ENCODE measurements at places on chromosomes 3 and 15.

GRCh38 chr3:182364723-182365650, 428.3 kb upstream of the ATP11B start:
- DNase-seq: no peak

DNA sequence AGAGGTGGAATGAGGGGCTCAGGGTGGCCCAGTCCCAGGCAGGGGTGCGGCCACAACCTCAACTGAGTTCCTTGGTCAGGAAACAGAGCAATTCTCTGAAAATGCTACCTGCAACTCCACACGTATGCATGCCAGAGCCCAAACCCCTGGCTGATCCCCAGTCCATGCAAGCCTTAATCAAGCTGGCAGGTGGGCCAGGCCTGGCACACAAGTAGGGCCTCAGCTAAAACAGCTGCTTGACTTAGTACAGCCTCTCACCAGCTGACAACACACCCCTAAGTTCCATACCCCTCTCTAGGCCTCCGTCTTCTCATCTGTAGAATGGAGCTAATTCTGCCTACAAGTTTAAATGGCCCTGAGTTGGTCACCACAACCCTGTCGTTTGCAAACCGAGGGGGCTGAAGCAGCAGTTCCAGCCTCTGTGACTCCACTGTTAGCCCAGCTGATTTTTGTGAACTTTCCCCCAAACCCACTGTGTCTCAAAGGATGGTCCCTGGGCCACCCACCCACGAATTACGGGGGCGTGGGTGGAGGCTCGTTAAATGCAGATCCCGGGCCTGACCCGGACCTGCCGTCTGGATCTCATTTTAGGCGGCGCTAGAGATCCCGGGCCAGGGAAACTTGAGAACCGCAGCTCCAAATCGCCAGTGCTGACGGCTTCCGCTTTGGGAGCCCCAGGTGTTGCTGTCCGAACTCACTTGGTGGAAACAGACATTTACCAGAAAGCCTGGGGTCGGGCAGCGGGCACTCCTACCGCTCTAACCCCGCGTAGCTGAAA, 927 bp downstream of the CHDH start:
- no peak for DNase-seq

GRCh38 chr3:187798126-187798525, 52.9 kb upstream of the BCL6 start:
- DNase-seq: no peak

- DNase-seq: no peak
These were observed 89.1 kb downstream of the LIPC start for GRCh38 chr15:58520936-58521292.

- no peak for DNase-seq
These were observed 1.0 kb upstream of the IGF2BP2 start for GRCh38 chr3:185825639-185826481.

- DNase-seq: no peak
These were observed 95.8 kb upstream of the UBE2E1 start for GRCh38 chr3:23709987-23710386.

DNA sequence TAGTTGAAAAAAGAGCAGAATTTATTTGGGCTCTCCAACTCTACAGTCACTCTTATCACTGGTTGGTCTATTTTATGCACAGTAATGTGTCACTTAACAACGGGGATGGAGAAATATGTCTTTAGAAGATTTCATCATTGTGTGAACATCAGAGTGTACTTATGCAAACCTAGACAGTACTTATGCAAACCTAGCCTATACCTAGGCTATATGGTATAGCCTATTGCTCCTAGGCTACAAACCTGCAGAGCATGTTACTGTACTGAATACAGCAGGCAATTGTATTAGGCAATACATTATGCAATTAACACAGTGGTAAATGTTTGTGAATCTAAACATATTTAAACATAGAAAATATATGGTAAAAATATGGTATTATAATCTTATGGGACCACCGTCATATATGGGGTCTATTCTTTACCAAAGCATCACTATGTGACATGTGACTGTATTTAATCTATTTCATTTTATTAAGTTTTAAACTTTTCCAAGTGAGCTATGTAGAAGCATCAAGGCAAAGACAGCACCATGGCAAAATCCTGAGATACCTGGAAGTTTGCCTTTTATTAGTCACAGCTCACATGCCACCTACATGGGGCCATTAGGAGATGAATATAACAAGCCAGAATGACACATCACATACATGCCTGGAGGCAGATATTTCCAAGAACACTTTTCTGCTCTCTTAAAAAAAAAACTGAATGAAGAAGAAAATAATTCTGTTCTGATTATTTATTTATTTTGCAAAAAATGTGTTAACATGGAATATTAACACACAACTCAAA, 537.4 kb downstream of the TUSC7 start:
- no peak for DNase-seq

DNA sequence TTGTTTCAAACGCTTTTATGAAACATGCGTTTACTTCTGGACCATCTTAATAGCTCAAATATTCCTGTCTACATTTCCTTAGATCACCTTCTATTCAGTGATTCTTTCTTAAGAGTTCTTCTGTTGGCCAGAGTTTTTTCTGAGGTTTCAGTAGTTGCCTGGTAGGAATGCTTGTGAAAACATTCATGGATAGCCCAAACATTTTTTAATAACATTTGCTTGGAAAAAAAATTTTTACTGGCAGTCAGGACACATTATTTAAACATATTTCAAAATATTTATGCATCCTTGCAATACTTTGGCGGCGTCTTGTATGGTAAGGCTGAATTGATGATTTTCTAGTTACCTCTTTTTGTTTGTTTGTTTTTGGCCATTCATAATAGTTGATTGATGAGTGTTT, 47.4 kb upstream of the ZBTB20 start:
- DNase-seq: peak; percentile 14

DNA sequence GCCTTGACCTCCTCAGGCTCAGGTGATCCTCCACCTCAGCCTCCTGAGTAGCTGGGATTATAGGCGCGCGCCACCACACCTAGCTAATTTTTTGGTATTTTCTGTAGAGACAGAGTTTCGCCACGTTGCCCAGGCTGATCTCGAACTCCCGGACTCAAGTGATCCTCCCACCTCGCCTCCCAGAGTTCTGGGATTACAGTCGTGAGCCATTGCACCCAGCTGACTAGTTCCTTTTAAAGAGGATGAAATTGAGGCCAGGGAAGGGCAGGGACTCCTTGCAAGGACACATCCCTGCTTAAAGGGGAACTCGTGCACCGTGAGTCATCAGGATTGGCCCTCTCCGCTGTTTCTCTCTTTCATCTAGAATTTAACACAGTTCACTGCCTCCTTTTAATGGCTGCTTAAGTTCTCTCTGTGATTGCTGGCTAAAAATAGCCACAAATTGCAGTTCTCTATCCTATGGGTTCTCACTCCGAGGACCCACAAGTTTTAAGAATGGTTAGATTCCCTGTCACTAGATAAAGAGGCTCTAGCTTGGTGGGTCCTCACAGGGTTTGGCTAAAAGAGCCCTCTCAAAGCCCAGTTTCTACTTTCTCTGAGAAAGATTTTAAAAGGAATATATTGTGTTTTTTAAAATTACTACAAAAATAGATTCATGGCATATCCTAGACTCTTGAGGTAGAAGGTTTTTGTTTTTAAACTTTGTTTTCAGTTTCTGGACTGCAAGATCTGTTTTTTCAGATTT, 1.4 kb downstream of the CRTAP start:
- peak; percentile 69 for DNase-seq

GRCh38 chr15:40838756-40839155, 5.1 kb upstream of the SPINT1 start:
- no peak for DNase-seq

DNA sequence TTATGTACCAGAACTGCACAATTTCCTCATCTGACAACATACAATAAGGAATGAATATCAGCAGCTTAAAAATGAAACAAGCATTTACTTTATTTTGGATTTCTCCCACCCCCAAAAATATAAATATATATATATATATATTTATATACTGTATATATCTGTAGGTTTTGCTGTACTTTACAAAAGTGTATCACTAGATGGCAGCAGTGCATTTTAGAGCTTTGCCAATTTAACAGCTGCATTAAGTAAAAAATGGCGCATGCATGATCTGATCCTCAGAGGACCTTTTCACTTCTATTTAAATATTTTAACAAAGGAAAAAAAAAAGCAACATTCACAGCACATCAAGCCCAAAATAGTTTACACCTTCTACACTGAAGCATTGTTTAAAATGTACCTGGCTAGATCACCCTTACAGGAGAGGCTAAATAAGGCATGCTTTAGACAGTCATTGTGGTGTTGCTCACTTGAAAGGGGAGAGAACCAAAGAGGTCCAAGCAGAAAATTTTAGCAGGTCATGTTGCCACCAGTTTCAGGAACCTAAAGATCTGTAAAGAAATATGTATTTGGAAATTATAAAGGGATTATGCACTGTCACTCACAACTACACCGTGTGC, 72.6 kb downstream of the NPTN start:
- DNase-seq: peak; percentile 34

DNA sequence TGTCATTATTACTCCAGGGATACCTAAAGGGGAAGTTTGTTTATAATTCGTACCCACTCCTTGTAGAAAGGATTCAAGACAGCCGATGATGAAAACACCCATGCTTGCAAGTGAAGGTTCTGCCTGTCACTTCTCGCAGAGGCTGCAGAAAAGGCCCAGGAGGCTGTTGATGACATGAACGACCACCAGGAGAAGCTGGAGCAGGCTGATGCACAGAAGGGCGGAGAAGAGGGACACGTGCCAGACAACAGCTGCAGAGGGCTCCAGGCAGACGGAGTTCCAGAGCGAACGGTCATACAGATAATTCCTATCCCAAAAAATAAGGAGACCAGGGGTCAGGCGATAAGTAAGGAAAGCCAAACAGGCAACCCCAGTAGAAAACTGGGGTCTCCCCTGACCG, 5.7 kb upstream of the DYNLT2B start:
- no peak for DNase-seq

GRCh38 chr3:123687286-123687685, 102.4 kb upstream of the HACD2 start:
- no peak for DNase-seq

GRCh38 chr3:24323272-24323671, 171.4 kb downstream of the THRB start:
- DNase-seq: no peak

DNA sequence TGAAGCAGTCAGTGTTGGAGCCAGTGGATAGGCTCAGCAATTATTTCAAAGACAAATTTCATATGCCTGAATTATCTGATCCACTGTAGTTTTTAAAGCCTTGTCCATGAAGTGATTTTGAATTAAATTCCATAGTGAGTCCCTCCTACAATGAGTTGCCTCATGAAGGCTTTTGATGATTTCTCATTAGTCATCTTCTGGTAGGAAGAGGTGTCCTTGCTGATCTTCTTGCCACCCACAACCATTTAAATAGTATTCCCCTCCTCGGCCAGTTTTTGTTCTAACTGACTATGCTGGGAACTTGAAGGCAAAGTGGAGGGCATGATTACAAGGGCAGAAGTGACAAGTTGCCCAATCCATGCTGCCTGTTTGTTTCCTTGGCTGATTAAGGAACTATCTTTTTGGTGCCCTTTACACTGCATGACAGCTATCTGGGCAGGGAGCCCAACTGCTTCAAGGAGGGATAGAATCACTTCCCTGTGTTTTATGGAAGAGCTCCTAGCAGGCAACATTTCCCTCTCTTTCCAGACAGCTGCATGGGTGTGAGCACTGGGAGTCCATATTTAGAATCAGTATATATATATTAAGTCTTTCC, 617.5 kb downstream of the ZPLD1 start:
- no peak for DNase-seq

GRCh38 chr3:43580181-43580580, 41.6 kb downstream of the ANO10 start:
- no peak for DNase-seq

DNA sequence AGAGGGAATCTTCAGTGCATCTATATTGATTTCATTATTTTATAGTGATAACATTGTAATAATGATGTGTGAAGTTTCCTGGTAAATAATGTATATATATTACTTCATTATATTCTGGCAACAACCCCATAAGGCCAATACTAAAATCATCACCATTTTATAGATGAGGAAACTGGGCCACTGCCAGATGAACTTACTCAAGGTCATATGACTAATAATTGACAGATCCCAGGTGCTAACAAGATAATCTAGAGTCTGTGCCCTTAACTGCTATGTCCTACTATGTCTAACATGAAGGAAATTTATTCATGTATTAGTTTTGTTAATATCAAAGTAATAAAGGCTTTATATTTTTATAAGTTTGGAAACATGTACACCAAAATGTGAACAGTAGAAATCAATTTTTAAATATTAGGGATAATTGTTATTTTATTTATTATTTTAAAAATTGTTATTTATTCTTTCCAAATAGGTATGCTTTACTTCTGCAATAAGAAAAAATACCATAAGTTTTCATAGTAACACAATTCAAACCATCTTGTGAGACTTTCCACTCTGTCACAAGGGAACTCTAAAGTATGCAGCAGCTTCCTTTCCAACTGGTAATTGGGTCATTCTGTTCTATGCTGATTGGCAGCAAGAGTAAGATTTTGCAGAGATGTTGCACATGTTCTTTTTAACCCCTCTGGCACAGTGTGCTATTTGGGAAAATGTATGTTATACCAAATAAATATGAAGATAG, 90.8 kb upstream of the CMC1 start:
- no peak for DNase-seq

GRCh38 chr3:122456074-122456473, 40.2 kb upstream of the WDR5B start:
- no peak for DNase-seq

- no peak for DNase-seq
These were observed 528 bp upstream of the NIT2 start for GRCh38 chr3:100333970-100334487.

GRCh38 chr15:80006946-80007345, 36.0 kb upstream of the BCL2A1 start:
- DNase-seq: no peak

DNA sequence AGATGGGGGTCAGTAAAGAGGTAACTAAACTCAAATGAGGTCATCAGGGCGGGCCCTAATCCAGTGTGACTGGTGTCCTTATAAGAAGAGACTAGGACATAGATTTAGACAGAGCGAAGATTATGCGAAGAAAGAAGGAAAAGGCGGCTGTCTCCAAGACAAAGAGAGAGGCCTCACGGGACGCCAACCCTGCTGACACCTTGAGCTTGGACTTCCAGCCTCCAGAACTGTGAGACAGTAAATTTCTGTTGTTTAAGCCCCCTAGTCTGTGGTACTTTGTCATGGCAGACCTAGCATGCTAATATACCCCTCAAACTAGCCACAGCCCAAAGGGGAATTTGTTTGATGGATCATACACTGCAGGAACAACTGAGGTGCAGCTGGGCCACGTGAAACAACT, 183.0 kb downstream of the ABHD5 start:
- no peak for DNase-seq

DNA sequence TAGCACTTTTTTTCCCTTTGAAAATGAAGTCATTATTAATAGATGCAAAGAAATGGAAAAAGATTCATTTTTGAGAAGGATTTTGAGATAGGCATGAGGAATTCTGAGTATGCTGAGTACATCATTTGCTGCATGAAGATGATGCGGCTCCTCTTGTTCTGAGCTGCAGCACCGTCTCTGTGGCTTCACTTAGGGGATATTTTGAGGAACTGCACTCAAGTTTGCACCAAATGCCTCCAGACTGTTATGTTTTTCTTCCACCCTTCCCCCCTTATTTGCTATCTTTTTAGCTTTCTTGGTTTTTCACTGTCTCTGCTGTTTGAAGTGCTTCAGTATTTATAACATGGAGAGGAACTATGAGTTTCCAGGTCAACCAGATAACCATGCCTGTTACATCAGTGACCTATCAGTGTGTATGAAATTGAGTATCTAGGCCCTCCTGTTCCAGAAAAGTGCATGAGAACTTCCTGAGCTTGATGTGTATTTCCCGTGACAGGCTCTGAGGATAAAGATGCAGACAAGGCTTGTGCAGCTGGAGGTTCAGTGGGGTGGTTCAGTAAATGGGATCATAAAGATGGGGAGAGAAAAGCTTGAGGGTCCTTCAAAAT, 128.7 kb downstream of the PDCD6IP start:
- DNase-seq: no peak
